Mucosa of gallbladder (tissue), 1 donor: ENCODE measurements at places on chromosomes 7 and 10. TPM values are rescaled to one million over a fixed set of nuclear protein-coding genes. Genes with fewer than 3 reads are reported as not detected.
A peak's percentile ranks its signal among the peaks of the same experiment; 100 is the strongest.

DNA sequence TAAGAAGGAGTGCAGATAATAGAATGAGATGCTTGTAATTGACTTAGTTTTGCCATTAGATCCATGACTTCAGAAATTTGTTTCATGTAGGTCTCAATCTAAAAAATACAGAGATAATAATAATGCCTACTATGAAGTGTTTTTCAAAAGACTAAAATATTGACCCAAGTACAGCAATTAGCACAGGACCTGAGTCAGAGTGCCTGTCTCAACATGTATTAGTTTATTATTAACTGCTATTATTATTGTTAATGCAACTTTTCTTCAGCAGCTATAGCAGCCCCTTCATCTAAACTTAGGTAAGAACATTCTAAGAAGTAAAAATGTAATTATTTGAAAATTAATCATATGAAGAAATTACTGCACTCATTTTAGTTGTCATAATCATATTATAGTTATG is 82.9 kb upstream of the HGF start:
- DNase-seq: no peak

The RHOBTB1 gene
- 16.8 TPM for total RNA-seq

GRCh38 chr10:6204063-6204340 is 1.3 kb downstream of the PFKFB3 start:
- DNase-seq: no peak

GRCh38 chr7:105990727-105991453 is 27.8 kb downstream of the CDHR3 start:
- no peak for DNase-seq

DNA sequence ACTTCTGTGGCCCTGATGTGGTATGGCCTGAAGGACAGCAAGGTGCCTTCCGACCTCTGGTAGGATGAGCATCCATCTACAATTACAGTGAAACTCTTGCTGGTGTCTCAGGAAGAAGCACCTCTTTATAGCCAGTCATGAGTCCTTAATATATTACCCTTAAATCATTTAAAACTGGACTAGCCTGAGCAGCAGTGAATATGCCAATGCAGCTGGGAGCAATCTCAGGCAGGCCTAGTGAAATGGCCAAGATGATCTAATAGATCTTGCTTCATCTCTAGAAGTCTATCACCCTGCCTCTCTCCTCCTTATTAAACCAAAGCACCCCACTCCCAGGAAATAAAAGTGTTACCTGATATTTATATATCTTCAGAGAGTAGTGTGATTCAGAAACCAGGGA is 66.7 kb upstream of the SORCS3 start:
- DNase-seq: no peak

DNA sequence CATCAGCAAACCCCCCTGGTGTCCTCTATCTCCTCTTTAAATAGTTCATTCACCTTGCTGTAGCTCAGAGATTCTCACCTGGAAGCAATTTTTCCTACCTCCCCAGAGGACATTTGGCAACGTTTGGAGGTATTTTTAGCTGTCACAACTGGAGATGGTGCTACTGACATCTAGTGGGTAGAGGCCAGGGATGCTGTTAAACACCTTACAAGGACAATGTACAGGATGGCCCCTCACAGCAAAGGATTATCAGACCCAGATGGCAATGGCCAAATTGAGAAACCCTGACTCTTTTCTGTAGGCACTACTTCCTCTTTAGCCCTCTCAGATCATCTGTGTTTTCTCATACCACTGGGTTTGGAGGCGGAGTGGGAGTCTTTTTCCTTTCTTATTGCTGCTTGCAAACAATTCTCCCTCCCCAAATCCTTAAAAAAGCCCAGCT is 13.2 kb upstream of the TRA2A start:
- no peak for DNase-seq

GRCh38 chr7:18241543-18242231 is 214.0 kb upstream of the PRPS1L1 start:
- DNase-seq: no peak

DNA sequence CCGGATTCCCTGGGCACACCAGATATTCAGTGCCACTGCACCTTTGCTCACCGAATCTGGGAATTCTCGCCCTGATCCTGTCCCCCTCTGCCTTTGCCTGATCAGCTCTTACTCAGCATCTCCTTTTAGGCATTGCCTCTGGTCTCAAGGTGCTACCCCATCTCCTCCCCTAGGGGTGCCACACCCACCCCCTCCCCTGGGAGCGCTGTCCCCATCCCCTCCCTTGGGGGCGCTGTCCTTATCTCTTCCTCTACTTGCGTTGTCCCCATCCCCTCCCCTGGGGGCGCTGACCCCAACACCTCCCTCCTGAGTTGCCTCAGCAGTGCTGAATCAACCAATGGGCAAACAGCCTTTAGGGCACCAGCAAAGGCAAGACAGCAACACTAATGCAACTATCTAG is 686.9 kb upstream of the FOXK1 start:
- no peak for DNase-seq

GRCh38 chr10:78686444-78687060 is 382.2 kb upstream of the ZMIZ1 start:
- DNase-seq: no peak

DNA sequence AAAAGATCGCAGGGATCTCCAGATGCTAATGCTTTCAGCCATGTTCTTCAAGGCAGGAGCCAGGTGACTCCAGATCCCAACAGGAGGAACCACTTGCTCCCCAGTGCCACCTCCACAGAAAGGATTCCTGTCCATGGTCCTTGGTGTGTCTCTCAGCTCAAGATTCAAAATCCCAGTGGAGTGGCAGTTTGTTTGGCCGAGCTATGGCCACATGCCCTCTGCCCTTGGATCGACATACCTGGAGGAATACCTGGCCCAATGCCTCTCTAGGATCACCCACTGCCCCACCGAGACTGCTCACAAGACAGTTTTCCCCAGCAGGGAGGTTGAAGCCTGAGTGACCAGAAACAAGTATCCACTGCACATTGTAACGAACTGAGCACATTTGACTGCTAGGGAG is 3.9 kb upstream of the GPRIN2 start:
- peak; percentile 13 for DNase-seq

The SFMBT2 gene
- 19.8 TPM for total RNA-seq

The ANKRD61 gene
- total RNA-seq: not detected

DNA sequence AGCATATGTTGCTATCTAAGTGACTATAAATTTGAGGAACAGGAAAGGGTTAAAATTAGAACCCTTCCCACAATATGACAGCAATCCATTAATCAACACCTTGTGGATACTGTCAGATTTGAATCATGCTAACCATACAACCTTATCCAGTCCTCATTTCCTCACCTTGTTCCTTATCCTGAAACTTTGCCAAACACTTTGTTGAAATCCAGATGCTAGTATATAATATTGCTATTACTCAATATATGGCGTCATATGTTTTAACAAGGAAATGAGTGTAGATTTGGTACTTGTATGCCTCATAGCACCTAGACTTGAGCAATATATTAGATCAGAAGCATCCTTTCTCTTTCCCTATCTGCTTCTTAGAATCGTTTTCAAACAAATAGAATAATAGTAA is 66.3 kb upstream of the SLC25A13 start:
- no peak for DNase-seq

The TRPV5 gene
- total RNA-seq: not detected

The NUTM2B gene
- total RNA-seq: 2.4 TPM

DNA sequence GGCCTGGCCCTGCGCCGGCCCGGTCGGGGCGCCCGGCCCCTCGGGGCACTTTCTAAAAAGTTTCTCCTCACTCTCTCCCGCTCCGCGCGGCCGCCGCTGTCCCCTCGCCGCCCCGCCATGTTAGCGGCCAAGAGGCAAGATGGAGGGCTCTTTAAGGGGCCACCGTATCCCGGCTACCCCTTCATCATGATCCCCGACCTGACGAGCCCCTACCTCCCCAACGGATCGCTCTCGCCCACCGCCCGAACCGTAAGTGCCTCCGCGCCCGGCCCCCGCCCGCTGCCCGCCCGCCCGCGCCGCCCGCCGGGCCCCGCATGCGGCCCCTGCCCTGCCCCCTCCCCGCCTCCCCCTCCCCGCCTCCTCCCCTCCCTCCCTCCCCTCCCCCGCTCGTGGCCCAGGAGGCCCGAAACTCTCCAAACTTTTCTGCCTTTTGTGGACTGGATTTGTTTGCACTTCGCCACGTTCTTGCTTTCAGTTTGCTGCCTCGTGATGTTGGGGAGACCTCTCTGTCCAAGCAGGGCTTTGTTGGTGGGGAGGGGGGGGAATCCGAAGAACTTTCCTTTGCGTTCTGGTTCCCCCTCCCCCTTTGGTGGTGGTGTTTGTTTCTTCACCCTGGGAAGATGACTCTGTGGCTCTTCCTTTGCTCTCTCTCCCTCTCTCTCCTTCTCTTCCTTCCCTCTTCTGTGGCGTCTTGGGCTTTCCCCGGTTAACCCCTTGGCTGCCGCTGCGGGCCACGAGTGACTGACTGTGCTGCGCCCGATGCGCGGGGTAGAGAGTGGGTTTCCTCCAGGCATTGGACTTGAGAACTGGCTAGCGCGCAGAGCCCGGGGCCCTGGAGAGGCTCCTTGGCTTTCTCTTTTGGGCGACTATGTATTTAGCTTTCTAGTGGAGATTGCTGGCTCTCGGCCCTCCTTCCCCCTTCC is 1.6 kb downstream of the TCF7L2 start:
- peak; percentile 56 for DNase-seq

DNA sequence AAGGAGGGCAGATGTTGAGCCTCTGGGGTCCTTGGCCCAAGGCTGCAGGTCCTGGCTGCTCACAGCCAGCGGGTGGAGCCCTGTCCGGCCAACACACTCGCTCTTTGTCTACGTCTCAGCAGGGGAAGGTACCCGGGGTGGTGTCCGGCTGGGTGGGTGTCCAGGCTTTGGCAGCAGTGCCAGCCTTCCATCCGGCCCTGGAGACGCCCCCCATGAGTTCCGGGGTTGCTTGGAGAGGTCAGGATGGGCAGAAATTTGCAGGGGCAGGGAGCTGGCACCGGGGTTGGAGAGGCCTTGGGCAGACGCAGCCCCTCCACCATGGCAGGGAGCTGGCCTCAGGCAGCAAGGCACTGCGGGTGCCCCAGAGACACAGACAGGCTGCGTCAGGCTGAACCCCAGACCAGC is 42.2 kb upstream of the ELN start:
- no peak for DNase-seq

The EVX1 gene
- not detected for total RNA-seq

GRCh38 chr7:18638594-18639452 is 143.3 kb downstream of the HDAC9 start:
- no peak for DNase-seq

DNA sequence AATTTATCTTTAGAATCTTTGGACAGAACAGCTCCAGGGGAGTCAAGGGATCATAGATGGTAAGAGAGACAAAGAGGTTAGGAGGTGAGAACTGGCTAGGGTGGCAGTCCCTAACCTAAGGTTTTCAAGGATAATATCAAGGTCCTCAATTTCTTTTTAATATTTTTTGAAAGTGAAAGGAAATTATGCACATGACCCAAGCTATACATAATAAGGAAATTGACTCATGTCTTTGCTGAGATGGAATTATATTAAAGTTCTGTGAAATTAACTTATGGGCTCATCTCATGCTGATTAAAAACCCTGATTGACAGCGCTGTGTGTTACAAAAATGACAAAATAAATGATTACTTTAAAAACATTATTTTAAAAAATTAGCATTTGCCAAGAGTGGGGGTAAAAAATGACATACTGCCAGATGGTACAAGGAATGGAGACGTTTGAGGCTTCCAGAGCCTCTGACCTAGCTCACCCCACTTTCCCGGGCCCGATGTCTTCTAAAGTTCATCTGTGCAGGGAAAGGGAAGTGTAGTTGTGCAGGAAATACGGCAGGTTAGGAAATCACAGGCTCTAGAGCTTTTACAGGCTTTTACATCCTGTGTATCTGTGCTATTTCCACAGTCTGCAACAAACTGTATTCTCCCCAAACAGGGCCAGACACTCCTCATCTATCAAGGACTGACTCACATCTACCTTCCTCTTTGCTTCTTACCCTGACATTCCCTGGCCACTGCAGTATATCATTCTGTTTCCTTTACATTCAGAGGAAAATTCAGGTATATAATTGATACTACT is 185.6 kb upstream of the PRSS58 start:
- no peak for DNase-seq

DNA sequence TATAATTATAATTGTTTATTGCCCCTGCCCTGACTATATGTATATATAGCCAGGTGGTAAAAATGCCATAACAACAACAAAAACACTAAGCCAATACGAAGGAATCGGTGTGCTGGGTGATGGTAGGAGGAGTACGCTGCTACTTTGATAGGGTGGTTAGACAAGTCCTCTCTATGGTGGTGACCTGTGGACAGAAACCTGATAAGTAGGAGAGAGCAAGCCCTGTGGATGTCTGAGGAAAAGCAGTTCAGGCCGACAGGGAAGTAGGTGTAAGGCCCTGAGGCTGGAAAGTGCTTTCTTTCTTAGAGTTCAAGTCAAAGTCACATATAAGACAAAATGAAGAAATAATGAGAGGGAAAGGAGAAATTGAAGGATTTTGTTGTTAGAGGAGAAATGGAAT is 823.8 kb upstream of the CELF2 start:
- DNase-seq: no peak

The HECTD2 gene
- total RNA-seq: 12.0 TPM

- DNase-seq: no peak
These were observed 739.4 kb upstream of the IGFBP3 start for GRCh38 chr7:46660402-46660980.

The ASAH2 gene
- total RNA-seq: 2.8 TPM

DNA sequence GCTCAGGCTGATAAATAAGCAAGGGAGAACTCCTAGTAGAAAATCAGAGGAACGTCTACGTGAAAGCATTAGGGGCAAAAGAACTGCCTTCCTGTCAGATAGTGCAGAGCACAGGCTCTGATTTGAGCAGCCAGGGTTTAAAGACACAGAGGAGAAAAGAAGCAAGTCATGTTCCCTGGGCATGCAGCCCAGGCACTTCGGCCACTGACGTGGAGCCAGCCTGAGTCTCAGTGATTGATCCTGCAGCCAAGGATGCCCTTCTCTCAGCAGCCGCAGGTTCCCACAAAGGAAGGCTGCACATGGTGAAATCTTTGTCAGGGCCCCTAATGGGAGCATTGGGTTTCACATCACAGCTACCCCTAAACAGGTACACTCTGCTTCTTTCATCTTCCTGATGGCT is 161.7 kb upstream of the HPS1 start:
- DNase-seq: no peak

- no peak for DNase-seq
These were observed 15.3 kb upstream of the ADD3 start for GRCh38 chr10:109992485-109992884.

The RAMP3 gene
- total RNA-seq: 23.2 TPM

- no peak for DNase-seq
These were observed 82.4 kb downstream of the KLF6 start for GRCh38 chr10:3702569-3702968.

DNA sequence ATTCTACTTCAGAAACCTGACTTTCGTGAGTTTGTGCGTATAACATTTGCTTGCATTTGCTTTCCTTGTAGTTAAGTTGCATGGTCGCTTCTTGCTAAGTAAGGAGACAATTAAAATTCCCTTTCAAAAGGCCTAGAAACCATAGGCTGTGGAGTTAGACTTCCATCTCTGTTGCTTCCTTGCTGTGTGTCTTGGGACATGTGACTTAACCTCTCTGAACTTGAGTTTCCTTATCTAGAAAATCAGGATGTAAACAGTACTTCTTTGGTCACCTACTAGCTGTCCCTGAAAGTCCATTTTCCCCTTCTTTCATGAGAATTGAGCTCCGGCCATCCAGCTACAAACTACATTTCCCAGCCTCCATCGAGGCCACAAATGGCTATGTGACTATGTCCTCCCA is 89.2 kb downstream of the ITIH5 start:
- DNase-seq: no peak

- no peak for DNase-seq
These were observed 18.6 kb upstream of the ADRB1 start for GRCh38 chr10:114024876-114025610.
